ENCODE measurements at places on chromosomes 2 and 18. TPM values are rescaled to one million over a fixed set of nuclear protein-coding genes. Genes with fewer than 3 reads are reported as not detected.

Gene SERPINB13
- total RNA-seq, result not detected

Gene PROKR1
- not detected for total RNA-seq

Gene AQP4
- not detected for total RNA-seq

Gene NYAP2
- not detected for total RNA-seq

Gene TMEM247
- total RNA-seq, result not detected

Gene SPC25
- total RNA-seq, result 32.0 TPM

Gene REG3G
- total RNA-seq, result not detected

Gene SOX11
- not detected for total RNA-seq

Gene FBXO48
- 1.2 TPM for total RNA-seq

Gene CNTNAP5
- total RNA-seq, result not detected

Gene LIMS4
- total RNA-seq, result 1.1 TPM

Gene CFC1
- total RNA-seq, result not detected

Gene KCNS3
- total RNA-seq, result 0.14 TPM

Gene RGPD3
- total RNA-seq, result not detected

- H3K36me3 ChIP-seq, result no peaks in the 10 kb centered on the region
- no peaks in the 10 kb centered on the region for H3K4me1 ChIP-seq
- no peaks in the 10 kb centered on the region for H3K27me3 ChIP-seq
- no peak overlapping the region for H3K4me3 ChIP-seq
These were observed 27.8 kb upstream of the KCNF1 start for GRCh38 chr2:10883801-10884478.

GRCh38 chr18:55927831-55928230 lies 339.8 kb upstream of the TCF4 start:
- H3K27me3 ChIP-seq, result no peaks in the 10 kb centered on the region
- H3K36me3 ChIP-seq, result no peaks in the 10 kb centered on the region
- no peak overlapping the region for H3K4me3 ChIP-seq
- H3K27ac ChIP-seq, result no peak overlapping the region

DNA sequence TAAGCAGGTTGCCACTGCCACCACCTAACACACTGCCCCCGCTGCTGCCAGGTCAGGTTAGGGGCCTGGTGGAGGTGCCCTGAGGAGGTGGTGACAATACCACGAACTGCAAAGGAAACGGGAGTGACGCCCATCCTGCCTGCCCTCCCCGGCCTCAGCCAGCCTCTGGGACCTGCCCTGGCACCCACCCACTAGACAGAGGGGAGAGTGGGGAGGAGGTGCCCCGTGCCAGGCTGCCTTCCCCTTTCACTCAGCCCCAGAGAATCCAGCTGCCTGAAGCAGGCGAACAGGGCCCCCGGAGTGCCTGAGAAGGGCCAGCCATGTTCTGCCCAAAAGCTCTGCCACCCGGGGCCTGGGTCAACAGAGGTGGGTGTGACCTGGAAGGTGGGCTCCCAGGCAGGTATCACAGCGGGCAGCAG lies 44.5 kb upstream of the FOSL2 start:
- peak; percentile 67 for DNase-seq
- no peaks in the 10 kb centered on the region for H3K36me3 ChIP-seq
- peaks cover 31% of the 10 kb centered on the region for H3K4me1 ChIP-seq
- H3K27ac ChIP-seq, result no peak overlapping the region
- H3K4me3 ChIP-seq, result no peak overlapping the region

DNA sequence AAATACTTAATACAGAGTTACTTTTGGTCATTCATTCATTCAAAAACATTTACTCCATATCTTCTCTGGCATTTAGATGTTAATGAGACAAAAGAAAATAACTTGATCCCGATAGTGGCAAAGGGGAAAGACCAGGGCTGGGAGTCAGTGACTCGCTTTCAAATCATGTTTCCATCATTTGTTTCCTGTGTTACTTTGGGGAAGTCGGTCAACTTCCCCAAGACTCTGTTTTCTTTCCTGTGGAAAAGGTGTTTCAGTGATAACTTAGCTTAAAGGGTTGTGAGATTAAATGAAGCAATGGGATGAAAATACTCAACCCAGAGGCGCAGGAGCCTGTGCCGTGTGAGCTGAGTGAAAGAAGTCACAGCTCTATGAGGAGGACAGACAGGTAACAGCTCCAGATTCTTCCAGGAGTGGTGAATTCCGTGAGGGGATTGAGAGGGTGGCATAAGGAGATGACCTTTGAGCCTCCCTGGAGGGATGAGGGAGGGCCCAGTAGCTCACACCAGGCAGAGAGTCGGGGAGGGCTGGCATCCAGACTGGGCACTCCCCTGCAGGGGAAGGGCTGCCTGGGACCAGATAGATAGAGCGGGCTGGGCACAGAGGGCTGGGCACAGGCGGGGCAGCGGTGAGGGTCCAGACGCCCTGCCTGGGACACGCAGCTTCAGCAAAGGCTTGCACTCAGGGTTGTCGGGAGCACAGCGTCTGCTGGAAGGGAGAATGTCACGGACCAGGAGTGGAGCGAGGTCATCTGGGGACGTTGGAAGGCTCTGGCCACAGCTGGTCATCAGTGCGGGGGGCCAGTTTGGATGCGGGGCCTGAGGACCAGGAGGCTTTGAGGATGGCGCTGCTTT lies 70.1 kb downstream of the TSHZ1 start:
- H3K4me1 ChIP-seq, result peaks cover 32% of the 10 kb centered on the region
- H3K27ac ChIP-seq, result peak overlapping the region; percentile 25
- H3K27me3 ChIP-seq, result no peaks in the 10 kb centered on the region
- peaks cover 13% of the 10 kb centered on the region for H3K36me3 ChIP-seq
- no peak for DNase-seq

- H3K27me3 ChIP-seq, result peaks cover 81% of the 10 kb centered on the region
- H3K27ac ChIP-seq, result no peak overlapping the region
- H3K4me3 ChIP-seq, result no peak overlapping the region
- H3K36me3 ChIP-seq, result no peaks in the 10 kb centered on the region
- peaks cover 46% of the 10 kb centered on the region for H3K4me1 ChIP-seq
These were observed 3.0 kb upstream of the SIX3 start for GRCh38 chr2:44938287-44939105.

GRCh38 chr2:36915627-36916026 lies 50.7 kb downstream of the STRN start:
- no peaks in the 10 kb centered on the region for H3K4me1 ChIP-seq
- no peaks in the 10 kb centered on the region for H3K27me3 ChIP-seq
- peaks cover 2% of the 10 kb centered on the region for H3K36me3 ChIP-seq
- DNase-seq, result no peak

- no peaks in the 10 kb centered on the region for H3K4me1 ChIP-seq
- no peak overlapping the region for H3K4me3 ChIP-seq
- no peak overlapping the region for H3K27ac ChIP-seq
- peaks cover 11% of the 10 kb centered on the region for H3K27me3 ChIP-seq
- no peaks in the 10 kb centered on the region for H3K36me3 ChIP-seq
These were observed 21.6 kb downstream of the KIF1A start for GRCh38 chr2:240798327-240798905.

GRCh38 chr2:42182654-42183308 lies 13.6 kb downstream of the EML4 start:
- no peak overlapping the region for H3K27ac ChIP-seq
- H3K4me1 ChIP-seq, result peaks cover 73% of the 10 kb centered on the region
- H3K4me3 ChIP-seq, result no peak overlapping the region
- peaks cover 6% of the 10 kb centered on the region for H3K36me3 ChIP-seq
- H3K27me3 ChIP-seq, result no peaks in the 10 kb centered on the region

GRCh38 chr2:43905371-43905803 lies 66.6 kb downstream of the ABCG8 start:
- H3K4me1 ChIP-seq, result peaks cover 13% of the 10 kb centered on the region
- H3K27ac ChIP-seq, result no peak overlapping the region
- H3K4me3 ChIP-seq, result no peak overlapping the region
- no peaks in the 10 kb centered on the region for H3K27me3 ChIP-seq

- no peak overlapping the region for H3K27ac ChIP-seq
- H3K4me3 ChIP-seq, result no peak overlapping the region
- DNase-seq, result no peak
- no peaks in the 10 kb centered on the region for H3K4me1 ChIP-seq
These were observed 29.7 kb downstream of the ASB1 start for GRCh38 chr2:238456449-238456848.

GRCh38 chr2:9570182-9571060 lies 14.8 kb upstream of the ADAM17 start:
- no peaks in the 10 kb centered on the region for H3K4me1 ChIP-seq
- H3K36me3 ChIP-seq, result no peaks in the 10 kb centered on the region
- no peaks in the 10 kb centered on the region for H3K27me3 ChIP-seq
- H3K4me3 ChIP-seq, result no peak overlapping the region
- H3K27ac ChIP-seq, result no peak overlapping the region

DNA sequence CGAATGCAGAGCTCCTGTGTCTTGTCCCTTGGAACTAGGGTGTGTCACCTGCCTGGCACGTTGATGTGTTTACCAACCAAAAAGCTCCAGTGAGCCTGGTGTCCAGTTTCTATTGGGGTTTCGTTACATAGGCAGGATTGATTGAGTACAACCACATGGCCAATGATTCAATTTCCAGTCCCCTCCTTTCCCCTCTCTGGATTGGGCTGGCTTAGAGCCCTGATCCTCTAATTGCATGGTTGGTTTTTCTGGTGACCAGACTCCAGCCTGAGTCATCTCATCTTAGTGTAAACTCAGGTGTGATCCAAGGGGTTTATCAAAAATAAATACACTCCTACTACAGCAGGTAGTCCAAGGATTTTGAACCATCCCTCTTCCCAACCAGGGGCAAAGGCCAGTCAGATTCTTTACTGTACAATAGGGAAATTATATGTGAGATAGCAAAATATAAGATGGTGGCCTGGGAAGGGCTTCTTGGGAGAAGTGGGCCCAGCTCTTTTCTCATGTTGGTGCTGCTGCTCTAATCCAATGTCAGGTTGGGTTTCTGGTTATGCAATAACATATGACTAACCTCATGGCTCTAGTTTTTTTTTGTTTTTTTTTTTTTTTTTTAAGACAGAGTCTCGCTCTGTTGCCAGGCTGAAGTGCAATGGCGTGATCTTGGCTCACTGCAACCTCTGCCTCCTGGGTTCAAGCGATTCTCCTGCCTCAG lies 64.7 kb upstream of the MGAT5 start:
- no peak overlapping the region for H3K27ac ChIP-seq
- no peak overlapping the region for H3K4me3 ChIP-seq
- DNase-seq, result no peak
- H3K27me3 ChIP-seq, result no peaks in the 10 kb centered on the region
- peaks cover 27% of the 10 kb centered on the region for H3K4me1 ChIP-seq

DNA sequence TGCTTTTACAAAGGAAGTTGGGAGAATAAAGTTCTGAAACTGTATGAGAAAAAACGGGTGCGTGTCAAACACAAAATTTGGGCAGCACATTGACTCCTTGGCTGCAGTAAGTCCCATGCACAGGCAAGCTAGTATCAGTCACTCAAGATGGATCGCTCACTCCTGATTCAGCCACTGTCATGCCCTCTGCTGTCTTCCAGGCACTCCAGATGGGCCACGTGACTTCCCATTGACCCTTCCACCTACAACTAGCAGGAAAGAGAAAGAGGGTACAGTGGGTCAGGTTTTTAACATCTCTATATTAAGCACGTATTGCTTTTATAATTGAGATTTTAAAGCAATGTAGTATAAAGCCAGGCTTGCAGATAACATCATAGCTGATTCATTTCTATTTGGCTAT lies 8.6 kb downstream of the ARHGEF33 start:
- no peaks in the 10 kb centered on the region for H3K36me3 ChIP-seq
- peaks cover 4% of the 10 kb centered on the region for H3K27me3 ChIP-seq
- H3K4me1 ChIP-seq, result no peaks in the 10 kb centered on the region
- no peak overlapping the region for H3K4me3 ChIP-seq
- H3K27ac ChIP-seq, result no peak overlapping the region

DNA sequence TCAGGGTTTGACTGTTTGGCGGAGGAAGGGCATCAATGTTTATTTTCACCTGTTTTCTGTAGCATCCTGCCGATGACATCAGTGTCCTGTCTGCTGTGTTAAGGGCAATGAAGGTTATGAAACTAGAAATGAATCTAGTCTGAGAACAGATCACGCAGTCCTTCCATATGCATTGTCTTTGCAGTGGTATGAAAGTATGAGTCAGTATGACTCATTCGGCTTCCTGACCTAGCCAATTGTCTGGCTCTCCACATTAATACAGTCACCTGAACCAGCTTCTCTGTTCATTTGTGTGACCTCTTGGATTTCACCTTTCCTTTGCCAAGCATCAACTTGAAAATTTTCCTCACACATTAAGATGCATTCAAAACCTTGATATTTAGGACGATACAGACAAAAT lies 353.8 kb downstream of the RND3 start:
- no peak overlapping the region for H3K4me3 ChIP-seq
- no peaks in the 10 kb centered on the region for H3K36me3 ChIP-seq
- no peaks in the 10 kb centered on the region for H3K4me1 ChIP-seq
- H3K27ac ChIP-seq, result no peak overlapping the region

- no peak overlapping the region for H3K4me3 ChIP-seq
- H3K4me1 ChIP-seq, result peaks cover 10% of the 10 kb centered on the region
- DNase-seq, result no peak
- no peak overlapping the region for H3K27ac ChIP-seq
- H3K27me3 ChIP-seq, result peaks cover 69% of the 10 kb centered on the region
- H3K36me3 ChIP-seq, result no peaks in the 10 kb centered on the region
These were observed 16.8 kb upstream of the PAX3 start for GRCh38 chr2:222315443-222316121.

DNA sequence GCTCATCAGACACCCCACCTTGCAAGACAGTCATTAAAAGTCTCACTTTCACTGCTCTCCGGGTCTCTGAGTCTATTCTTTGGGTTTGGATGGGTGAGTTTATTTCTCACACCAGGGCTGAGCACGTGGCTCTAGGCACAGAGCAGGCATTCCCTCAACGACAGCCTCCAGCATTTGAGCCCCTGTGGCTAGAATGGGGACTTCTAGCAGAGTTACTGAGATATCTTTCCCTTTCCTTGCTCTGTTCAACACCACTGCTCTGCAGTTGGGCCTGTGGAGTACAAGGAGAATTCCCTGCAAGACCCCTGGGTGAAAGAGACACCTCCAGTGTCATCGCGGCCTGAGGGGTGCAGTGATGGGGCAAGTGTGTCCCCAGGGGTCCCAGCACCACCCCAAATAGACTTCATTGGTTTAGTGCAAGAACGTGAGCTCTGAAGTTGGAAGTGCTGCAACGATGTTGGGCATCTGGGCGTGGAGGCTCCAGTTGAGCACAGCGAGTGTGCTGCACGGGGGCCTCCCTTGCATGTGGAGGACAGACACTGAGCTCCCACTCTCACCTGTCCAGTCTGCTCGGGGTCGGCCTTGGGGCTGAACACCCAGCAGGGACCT lies 184.1 kb upstream of the HS6ST1 start:
- H3K27me3 ChIP-seq, result peaks cover 5% of the 10 kb centered on the region
- no peak overlapping the region for H3K4me3 ChIP-seq
- H3K36me3 ChIP-seq, result no peaks in the 10 kb centered on the region
- DNase-seq, result no peak
- no peaks in the 10 kb centered on the region for H3K4me1 ChIP-seq

All from activated naive CD4-positive, alpha-beta T cell treated with anti-CD3 and anti-CD28 coated beads for 36 hours (primary cell).